Activated CD4-positive, alpha-beta memory T cell treated with anti-CD3 and anti-CD28 coated beads for 36 hours (primary cell): ENCODE measurements at places on chromosomes 4 and X.

GRCh38 chrX:128728943-128729342 lies 676.7 kb upstream of the ACTRT1 start:
- no peak overlapping the region for H3K27ac ChIP-seq
- no peak overlapping the region for H3K4me3 ChIP-seq
- no peak for DNase-seq
- H3K27me3 ChIP-seq = no peaks in the 10 kb centered on the region
- no peaks in the 10 kb centered on the region for H3K36me3 ChIP-seq
- no peaks in the 10 kb centered on the region for H3K4me1 ChIP-seq

DNA sequence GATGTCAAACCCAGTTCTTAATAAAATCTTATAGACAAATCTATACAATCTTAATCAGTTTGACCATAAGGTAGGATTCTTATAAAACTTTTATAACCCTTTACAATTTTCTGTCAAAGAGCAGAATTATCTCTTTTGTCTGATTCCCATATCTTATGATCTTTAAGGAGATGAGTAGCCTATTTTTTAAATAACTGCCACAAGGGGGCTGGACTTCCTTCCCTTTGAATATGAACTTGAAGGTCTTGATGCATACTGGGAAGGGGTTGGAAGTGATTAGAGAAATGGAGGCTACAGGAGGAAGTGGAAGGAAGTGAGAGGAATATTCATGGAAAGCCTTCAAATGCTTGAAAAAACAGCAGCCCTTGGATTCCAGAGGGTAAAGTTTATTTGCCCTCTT lies 111.1 kb downstream of the APOOL start:
- no peak overlapping the region for H3K4me3 ChIP-seq
- H3K27me3 ChIP-seq = peaks cover 1% of the 10 kb centered on the region
- H3K27ac ChIP-seq = no peak overlapping the region
- H3K36me3 ChIP-seq = no peaks in the 10 kb centered on the region
- H3K4me1 ChIP-seq = no peaks in the 10 kb centered on the region
- no peak for DNase-seq

GRCh38 chrX:76279007-76279406 lies 106.1 kb downstream of the PBDC1 start:
- H3K4me3 ChIP-seq = no peak overlapping the region
- DNase-seq = peak; percentile 43
- no peaks in the 10 kb centered on the region for H3K27me3 ChIP-seq

- no peak for DNase-seq
- peaks cover 5% of the 10 kb centered on the region for H3K4me1 ChIP-seq
- no peaks in the 10 kb centered on the region for H3K27me3 ChIP-seq
- no peaks in the 10 kb centered on the region for H3K36me3 ChIP-seq
- H3K4me3 ChIP-seq = peak overlapping the region; percentile 56
Measured at GRCh38 chr4:2763511-2763967, 7.4 kb upstream of the TNIP2 start.

DNA sequence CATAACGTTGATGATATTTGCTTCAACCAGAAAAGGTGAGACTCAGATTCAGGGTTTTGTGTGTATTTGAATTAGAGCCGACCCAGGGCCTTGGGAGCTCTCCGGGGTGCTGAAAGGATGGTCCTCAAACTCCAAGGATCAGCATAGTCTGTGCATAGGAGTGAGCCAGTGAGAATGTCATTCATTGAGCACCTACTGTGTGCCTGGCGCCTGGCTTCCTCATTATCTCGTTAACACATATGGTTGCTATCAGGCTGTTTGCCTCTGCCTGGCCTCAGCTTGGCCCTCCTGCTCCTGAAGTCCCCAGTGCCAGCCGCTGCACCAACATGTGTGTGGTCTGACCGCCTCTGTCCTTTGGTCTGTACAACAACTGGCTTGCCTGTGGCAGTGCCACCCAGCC lies 25.1 kb upstream of the JAKMIP1 start:
- DNase-seq = peak; percentile 28
- peaks cover 4% of the 10 kb centered on the region for H3K36me3 ChIP-seq
- H3K27me3 ChIP-seq = peaks cover 34% of the 10 kb centered on the region
- H3K4me1 ChIP-seq = no peaks in the 10 kb centered on the region

DNA sequence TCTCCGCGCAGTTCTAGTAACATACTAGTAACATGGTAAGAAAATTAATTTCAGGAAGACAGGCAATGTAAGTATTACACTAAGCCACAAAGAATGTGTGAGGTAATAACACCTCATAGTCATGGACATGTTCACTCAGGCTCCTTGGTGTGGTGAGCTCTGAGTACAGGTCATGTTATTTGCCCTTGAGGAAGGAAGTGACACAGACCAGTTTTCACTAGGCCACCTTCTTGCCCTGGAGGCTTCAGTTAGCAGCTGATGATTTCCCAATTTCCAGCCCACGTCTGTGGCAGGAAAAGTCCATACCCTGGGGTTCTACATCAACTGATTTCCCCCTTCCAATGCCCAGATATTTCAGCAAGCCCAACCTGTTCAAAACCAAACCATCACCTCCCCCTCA lies 6.7 kb downstream of the APOO start:
- H3K27ac ChIP-seq = no peak overlapping the region
- H3K27me3 ChIP-seq = no peaks in the 10 kb centered on the region
- peak; percentile 19 for DNase-seq

- no peaks in the 10 kb centered on the region for H3K36me3 ChIP-seq
- no peak overlapping the region for H3K27ac ChIP-seq
- H3K4me3 ChIP-seq = no peak overlapping the region
- H3K4me1 ChIP-seq = no peaks in the 10 kb centered on the region
- H3K27me3 ChIP-seq = no peaks in the 10 kb centered on the region
- DNase-seq = no peak
Measured at GRCh38 chrX:141811438-141811837, 26.7 kb upstream of the MAGEC3 start.

- H3K27me3 ChIP-seq = peaks cover 4% of the 10 kb centered on the region
- H3K4me1 ChIP-seq = peaks cover 18% of the 10 kb centered on the region
- H3K36me3 ChIP-seq = no peaks in the 10 kb centered on the region
- H3K4me3 ChIP-seq = no peak overlapping the region
- DNase-seq = no peak
Measured at GRCh38 chr4:48333587-48333986, 7.7 kb upstream of the SLAIN2 start.

DNA sequence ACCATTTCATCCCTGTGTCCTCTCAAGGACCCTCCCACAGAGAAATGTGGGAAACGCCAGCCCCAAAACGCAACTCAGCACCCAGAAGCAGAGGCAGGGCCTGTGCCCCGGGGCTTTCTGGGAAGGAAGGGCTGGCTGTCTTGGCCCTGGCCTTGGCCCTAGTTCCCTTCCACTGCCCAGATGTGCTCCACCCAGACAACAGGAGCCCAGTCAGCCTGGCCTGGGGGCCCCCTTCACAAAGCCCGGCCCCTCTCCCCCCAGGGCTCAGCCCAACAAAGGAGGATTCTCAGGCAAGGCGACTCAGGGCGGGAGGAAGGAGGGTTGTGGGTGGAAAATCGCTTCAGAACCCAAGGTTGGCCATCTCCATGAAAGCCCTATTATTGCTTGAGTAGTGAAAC lies 82.5 kb downstream of the PJA1 start:
- no peak overlapping the region for H3K4me3 ChIP-seq
- H3K36me3 ChIP-seq = no peaks in the 10 kb centered on the region
- no peak overlapping the region for H3K27ac ChIP-seq

DNA sequence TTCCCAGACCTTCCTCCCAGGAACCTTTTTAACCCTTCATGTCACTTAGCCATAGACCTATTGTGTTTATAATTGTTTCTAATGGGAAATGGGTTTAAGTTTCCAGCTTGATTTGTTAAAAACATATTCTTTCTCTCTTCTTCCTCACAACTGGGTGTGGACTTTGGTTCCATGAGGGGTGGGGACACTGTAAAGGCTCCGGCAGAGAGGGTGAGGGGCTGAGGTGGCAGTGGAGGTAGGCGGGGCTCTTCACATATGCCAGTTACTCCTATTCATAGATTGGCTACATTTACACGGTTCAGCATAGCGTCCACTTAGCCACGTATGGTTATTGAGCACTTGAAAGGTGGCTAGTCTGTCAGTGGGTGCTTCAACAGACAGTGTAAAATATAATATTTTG lies 7.8 kb downstream of the INTS6L start:
- peaks cover 59% of the 10 kb centered on the region for H3K4me1 ChIP-seq
- H3K27ac ChIP-seq = no peak overlapping the region
- no peak overlapping the region for H3K4me3 ChIP-seq
- DNase-seq = no peak

- peaks cover 4% of the 10 kb centered on the region for H3K27me3 ChIP-seq
- DNase-seq = no peak
Measured at GRCh38 chr4:107363125-107363524, 327.0 kb upstream of the DKK2 start.

DNA sequence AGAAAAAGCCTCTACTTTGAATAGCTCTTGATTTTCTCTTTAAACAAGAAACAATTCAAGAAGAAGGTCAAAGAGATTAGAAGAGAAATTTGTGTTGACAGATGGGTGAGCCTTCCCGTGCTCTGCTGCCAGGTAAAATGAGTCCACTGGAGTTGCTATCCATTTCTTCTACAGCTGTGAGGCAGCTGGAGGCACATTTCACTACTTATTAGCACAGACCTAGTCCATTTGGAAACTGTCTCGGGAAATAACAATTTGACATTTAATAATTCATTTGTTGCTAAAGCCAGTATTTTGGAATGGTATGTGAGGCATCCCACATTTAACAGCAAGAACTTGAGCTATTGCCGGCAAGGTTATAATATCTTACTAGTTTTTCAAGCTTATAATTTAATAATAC lies 396.8 kb upstream of the GRIA3 start:
- H3K4me1 ChIP-seq = no peaks in the 10 kb centered on the region
- no peak overlapping the region for H3K27ac ChIP-seq
- H3K27me3 ChIP-seq = no peaks in the 10 kb centered on the region
- H3K4me3 ChIP-seq = no peak overlapping the region

- no peaks in the 10 kb centered on the region for H3K27me3 ChIP-seq
- H3K27ac ChIP-seq = no peak overlapping the region
- no peaks in the 10 kb centered on the region for H3K36me3 ChIP-seq
- no peak for DNase-seq
- H3K4me1 ChIP-seq = no peaks in the 10 kb centered on the region
Measured at GRCh38 chr4:67375291-67375690, 170.0 kb downstream of the CENPC start.

GRCh38 chr4:65791111-65791811 lies 121.0 kb upstream of the EPHA5 start:
- DNase-seq = no peak
- H3K4me3 ChIP-seq = no peak overlapping the region
- H3K4me1 ChIP-seq = no peaks in the 10 kb centered on the region
- H3K36me3 ChIP-seq = no peaks in the 10 kb centered on the region
- H3K27ac ChIP-seq = no peak overlapping the region

DNA sequence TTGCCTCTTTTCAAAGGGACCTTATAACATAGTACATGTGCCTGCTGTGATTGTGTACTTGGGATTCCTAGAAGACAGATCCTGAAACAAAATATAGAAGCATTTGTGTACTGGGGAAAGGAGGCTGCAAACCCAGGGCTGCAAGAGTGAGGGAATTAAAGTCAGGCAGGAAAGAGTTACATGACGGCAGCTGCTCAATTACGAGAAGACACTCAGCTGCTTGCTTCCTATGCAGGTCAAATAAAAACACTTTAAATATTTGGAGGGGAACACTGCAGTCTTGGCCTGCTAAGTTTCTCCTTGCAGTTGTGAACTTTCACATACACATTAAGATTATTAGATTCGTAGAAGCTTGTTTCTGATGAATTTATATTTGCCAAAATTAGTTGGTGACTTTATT lies 191.9 kb upstream of the CXCL13 start:
- H3K27ac ChIP-seq = no peak overlapping the region
- H3K4me3 ChIP-seq = no peak overlapping the region
- H3K36me3 ChIP-seq = no peaks in the 10 kb centered on the region
- DNase-seq = no peak

- H3K4me1 ChIP-seq = no peaks in the 10 kb centered on the region
- DNase-seq = peak; percentile 54
- peaks cover 33% of the 10 kb centered on the region for H3K27me3 ChIP-seq
- no peak overlapping the region for H3K4me3 ChIP-seq
Measured at GRCh38 chr4:6546681-6547447, 28.1 kb upstream of the MAN2B2 start.

DNA sequence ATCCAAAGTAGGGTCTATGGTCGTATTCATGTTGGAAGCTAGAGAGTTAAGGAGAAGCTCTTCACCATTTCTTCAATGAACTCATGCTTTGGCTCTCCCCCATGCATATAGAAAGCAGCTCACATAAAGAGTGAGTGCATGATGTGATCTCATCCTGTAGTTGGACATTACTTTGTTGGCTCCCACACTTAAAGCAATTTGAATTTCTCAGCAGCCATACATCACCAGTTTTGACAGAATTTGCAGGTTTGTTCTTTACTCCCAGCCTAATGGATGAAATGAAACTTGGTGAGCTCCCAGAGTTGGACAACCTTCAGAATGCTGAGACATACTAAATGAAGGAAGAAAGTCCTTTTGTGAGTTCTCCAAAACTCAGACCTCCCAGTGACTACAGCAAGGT lies 613.5 kb downstream of the IQCM start:
- no peaks in the 10 kb centered on the region for H3K4me1 ChIP-seq
- no peak overlapping the region for H3K27ac ChIP-seq
- no peaks in the 10 kb centered on the region for H3K36me3 ChIP-seq
- H3K27me3 ChIP-seq = no peaks in the 10 kb centered on the region

DNA sequence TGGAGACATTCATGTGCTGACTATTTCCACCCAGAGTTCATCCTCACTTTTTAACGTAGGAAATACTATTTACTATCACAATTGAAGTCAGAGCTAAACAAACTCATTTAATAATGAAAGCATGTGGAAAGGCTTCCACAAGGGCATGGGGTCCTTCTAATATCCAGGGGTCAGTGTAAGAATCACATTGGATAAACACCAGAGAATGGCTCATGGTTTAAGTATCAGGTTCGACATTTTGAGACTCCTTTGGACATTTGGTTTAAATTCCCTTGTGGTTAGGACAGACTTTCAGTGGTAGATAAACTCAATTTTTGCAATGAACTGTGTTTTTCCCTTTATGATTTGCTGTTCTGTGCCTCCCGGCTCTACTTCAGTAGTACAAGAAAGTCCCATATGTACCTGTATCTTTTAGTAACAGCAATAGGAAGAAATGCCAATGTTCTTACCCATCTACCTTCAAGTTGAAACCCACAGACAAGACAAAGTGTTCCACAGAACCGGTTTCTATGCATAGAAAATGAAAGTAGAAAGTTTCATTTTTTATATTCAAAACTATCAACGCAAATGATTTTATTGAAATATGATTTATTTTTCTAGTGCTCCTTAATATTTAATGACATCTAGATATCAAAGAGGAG lies 589.0 kb upstream of the FAM241A start:
- no peaks in the 10 kb centered on the region for H3K4me1 ChIP-seq
- no peak overlapping the region for H3K27ac ChIP-seq
- H3K27me3 ChIP-seq = no peaks in the 10 kb centered on the region

DNA sequence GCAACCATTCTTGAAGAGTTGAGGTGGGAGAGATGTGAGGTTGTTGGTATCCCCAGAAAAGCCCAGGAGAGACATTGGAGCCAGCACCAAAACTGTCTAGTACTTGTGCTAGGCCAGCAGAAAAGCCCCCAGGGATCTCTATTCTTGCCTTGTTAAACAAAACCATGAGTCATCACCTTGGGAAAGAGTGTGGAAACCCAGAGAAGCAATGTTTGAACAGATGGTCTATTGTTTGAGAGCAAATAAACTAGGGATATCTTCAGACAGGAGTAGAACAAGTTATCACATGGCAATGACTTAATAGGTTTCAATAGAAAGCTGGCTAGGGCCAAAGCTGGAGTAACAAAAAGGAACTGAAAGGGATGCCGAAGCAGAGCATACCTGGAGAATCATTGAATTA lies 195.7 kb upstream of the CASK start:
- no peaks in the 10 kb centered on the region for H3K27me3 ChIP-seq
- no peaks in the 10 kb centered on the region for H3K4me1 ChIP-seq
- no peak overlapping the region for H3K4me3 ChIP-seq
- no peaks in the 10 kb centered on the region for H3K36me3 ChIP-seq
- no peak for DNase-seq
- no peak overlapping the region for H3K27ac ChIP-seq
